Vagina (tissue), 2 donors: ENCODE measurements at places on chromosomes 2 and 18. TPM values are rescaled to one million over a fixed set of nuclear protein-coding genes. Genes with fewer than 3 reads are reported as not detected.

- DNase-seq = no peak
Measured at GRCh38 chr2:164794432-164795231, 47.0 kb downstream of the COBLL1 start.

Gene GBX2
- not detected for total RNA-seq

DNA sequence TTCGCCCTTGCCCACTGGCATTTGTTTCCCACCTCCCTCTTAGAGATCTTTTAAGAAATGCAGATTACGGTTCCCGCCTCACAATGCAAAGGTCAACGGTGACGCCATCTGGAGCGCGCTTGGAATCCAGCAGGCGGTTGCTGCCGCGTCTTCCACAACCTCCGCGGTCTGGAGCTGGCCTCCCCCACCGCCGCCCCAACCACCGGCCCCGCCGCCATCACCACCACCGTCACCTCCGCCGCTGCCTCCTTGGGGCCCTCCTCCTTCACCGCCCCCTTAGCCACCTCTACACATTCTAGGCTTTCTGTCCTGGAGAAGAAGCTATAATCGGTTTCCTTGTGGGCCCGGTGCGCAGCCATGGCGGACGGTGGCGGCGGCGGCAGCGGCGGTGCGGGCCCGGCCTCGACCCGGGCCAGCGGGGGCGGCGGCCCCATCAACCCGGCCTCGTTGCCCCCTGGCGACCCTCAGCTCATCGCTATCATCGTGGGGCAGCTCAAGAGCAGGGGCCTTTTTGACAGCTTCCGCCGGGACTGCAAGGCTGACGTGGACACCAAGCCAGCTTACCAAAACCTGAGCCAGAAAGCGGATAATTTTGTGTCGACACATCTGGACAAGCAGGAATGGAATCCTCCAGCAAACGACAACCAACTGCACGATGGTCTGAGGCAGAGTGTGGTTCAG is at the start of gene BOD1L2:
TSS of gene BOD1L2 (plus strand) at position 132 of the 681 bp plus-strand sequence. CDS start at position 358, 226 bp downstream.
- DNase-seq = no peak

GRCh38 chr2:195649629-195650190 is 7.3 kb upstream of the SLC39A10 start:
- no peak for DNase-seq
